ENCODE measurements at places on chromosomes 12 and 14. TPM values are rescaled to one million over a fixed set of nuclear protein-coding genes. Genes with fewer than 3 reads are reported as not detected.

GRCh38 chr14:68849416-68849815 is 56.5 kb upstream of the ZFP36L1 start:
- no peaks in the 10 kb centered on the region for H3K36me3 ChIP-seq
- no peak overlapping the region for H3K4me3 ChIP-seq
- DNase-seq: no peak
- H3K4me1 ChIP-seq: no peaks in the 10 kb centered on the region
- H3K27me3 ChIP-seq: no peaks in the 10 kb centered on the region

DNA sequence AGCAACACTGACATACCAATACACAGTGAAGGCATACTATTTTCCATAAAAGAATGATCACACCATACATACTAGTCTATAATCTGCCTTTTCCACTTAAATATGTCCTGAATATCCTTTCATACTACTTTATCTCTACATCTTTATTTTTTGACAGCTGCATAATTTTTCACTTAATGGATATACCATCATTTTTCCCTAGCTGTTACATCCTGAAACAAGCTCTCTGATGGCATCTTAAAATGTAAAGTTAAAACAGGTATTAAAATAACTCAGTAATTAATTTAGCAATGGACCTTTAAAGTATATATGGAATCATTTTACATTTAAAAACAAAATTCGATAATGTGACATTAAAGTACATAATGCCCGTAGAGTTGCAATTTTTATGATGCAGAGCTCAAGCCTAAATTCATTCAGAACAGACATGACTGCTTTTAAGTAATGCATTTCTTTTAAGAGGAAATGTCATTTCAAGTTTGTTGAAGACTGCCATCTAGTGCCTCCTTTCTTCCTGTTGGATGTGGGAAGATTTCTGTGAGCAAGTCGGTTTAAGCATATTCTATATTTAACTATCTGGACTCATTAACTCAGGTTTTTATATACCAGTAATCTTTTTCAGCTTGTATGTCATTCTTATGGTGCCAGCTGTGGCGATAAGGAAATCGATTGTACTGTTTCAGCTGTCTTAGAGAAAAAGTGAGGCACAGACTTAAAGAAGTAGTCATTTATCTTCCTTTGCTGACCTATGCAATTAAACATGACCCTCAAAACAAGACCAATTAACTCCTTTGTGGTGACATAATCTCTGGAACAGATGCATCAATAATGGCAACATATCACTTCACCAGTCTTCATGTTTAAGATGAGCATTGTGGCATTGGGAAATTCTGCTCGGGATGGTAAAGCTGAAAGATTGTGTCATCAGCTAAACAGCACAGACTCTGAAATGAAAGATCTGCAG is 20.3 kb downstream of the PRICKLE1 start:
- no peaks in the 10 kb centered on the region for H3K4me1 ChIP-seq
- H3K27ac ChIP-seq: no peak overlapping the region
- no peak for DNase-seq
- H3K27me3 ChIP-seq: no peaks in the 10 kb centered on the region
- no peak overlapping the region for H3K4me3 ChIP-seq

GRCh38 chr14:65239938-65240296 is 137.6 kb upstream of the MAX start:
- no peaks in the 10 kb centered on the region for H3K27me3 ChIP-seq
- no peaks in the 10 kb centered on the region for H3K36me3 ChIP-seq
- no peak overlapping the region for H3K4me3 ChIP-seq
- H3K4me1 ChIP-seq: no peaks in the 10 kb centered on the region
- DNase-seq: no peak

DNA sequence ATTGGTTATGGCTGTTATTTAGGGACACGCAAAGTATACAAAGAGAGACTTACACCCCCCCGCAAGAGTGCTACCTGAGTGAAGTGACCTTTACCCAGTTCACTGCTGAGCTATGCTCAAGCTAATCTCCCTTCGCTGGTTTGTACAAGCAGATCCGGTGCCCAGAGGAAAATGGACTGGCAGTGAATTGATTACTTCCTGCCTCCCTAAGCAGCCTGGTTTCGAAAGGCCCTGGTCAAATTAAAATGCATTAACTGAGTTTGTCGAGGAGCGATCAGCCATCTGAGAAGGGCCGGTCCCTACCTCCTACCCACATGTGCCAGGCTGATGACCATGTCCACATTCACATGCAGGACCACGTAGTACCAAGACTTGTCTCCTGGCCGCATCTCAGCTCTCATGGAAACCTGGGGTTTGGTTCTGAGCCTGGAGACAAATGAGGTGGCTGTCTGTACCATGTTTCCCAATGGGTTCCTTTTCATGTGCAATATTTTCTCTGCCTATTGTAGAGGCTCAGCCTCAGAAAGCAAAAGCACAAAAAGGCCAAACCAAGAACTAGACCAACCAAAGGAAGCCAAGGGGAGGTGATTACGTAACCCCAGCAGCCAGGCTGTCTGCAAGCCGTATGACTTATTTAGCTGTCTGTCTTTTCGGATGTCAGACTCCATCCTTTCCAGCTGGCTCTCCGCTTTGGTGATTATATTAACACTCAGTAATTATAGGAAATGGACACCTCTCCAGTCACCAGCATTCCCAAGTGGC is 284.7 kb upstream of the PWP1 start:
- peaks cover 9% of the 10 kb centered on the region for H3K4me1 ChIP-seq
- H3K27ac ChIP-seq: no peak overlapping the region
- no peaks in the 10 kb centered on the region for H3K36me3 ChIP-seq
- no peak overlapping the region for H3K4me3 ChIP-seq
- no peaks in the 10 kb centered on the region for H3K27me3 ChIP-seq

DNA sequence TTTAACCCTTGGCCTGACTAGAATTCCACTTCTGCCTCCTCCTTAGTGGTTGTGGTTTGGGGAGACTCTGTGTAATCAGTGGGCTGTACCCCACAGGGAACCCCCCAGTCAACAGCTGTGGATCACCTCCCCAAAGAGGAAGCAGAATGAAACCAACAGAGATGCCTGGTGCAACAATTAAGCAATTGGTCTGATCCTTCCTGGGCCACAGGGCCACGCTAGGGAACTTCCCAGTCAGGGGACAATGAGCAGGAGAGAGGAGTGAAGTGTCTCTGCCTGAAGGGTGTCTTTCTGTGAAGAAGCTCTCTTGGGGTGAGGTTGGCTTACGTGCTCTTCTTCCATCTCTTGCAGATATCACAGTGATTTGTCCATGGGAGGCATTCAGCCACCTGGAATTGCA is 8.2 kb downstream of the PDE6H start:
- no peaks in the 10 kb centered on the region for H3K27me3 ChIP-seq
- no peak for DNase-seq
- no peaks in the 10 kb centered on the region for H3K36me3 ChIP-seq
- H3K4me3 ChIP-seq: no peak overlapping the region
- H3K4me1 ChIP-seq: no peaks in the 10 kb centered on the region

DNA sequence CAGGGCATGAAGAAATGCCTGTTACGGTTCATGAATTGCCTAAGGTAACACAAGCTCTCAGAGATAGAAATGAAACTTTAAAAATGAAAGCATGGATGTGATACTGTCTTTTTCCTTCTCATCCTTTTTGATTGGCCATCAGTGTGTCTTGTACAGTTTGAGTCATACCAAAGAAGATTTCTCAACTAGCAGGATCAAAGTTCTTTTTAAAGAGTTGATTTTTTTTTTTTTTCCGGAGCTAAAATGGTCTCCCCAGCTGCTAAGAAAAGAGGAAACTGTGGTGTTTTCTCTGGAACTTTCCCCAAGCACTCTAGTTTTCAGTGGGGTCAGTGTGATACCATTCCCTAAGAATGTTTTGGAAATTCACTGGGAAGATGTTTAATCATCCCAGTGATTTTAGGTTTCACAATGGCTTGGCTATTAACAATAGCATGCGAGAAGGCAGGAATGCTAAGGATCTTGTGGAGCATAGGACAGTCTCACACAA is 105.0 kb downstream of the ETNK1 start:
- DNase-seq: no peak
- H3K4me1 ChIP-seq: no peaks in the 10 kb centered on the region
- no peak overlapping the region for H3K4me3 ChIP-seq

DNA sequence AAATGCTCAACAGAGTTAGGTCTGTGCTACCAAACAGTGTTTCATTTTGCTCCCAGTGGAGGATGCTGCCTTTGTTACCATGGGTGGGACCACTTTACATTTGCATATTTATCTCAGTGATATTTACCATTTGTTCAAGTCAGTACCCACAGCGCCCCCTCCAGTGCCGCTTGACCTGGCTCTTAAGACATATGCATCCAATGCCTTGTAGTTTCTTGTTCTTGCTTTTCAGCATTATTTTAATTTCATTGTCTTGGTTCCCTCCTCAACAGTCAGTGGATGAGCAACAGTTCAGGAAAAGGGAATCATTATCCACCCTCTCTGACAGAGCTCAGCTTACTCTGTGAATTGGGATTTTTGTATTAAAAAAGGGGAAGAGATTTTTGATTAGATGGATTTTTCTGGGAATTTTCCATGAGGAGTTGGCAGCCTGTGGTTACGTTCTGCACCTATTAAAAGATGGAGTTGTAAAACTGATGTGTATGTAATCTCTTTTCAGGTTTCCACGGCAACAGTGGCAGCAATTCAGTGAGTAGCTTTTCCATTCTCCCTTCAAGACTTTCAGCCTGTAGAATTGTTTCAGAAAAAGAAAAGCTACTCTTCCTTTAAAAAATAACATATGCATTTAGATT is 240.5 kb upstream of the DAAM1 start:
- H3K4me1 ChIP-seq: no peaks in the 10 kb centered on the region
- H3K27me3 ChIP-seq: no peaks in the 10 kb centered on the region
- H3K27ac ChIP-seq: no peak overlapping the region
- peak; percentile 17 for DNase-seq
- no peak overlapping the region for H3K4me3 ChIP-seq
- H3K36me3 ChIP-seq: no peaks in the 10 kb centered on the region

GRCh38 chr12:52010692-52011601 is 4.2 kb downstream of the TAMALIN start:
- DNase-seq: no peak
- peaks cover 5% of the 10 kb centered on the region for H3K36me3 ChIP-seq
- no peaks in the 10 kb centered on the region for H3K27me3 ChIP-seq
- peaks cover 15% of the 10 kb centered on the region for H3K4me1 ChIP-seq
- H3K27ac ChIP-seq: peak overlapping the region; percentile 64

Gene FOXM1
- total RNA-seq: 107 TPM

Gene TPPP2
- not detected for total RNA-seq

Gene POLE
- 95.8 TPM for total RNA-seq

Gene ASIC1
- total RNA-seq: 8.9 TPM

Gene TRHDE
- total RNA-seq: 0.08 TPM
